ENCODE measurements at places on chromosomes 12 and 14.

DNA sequence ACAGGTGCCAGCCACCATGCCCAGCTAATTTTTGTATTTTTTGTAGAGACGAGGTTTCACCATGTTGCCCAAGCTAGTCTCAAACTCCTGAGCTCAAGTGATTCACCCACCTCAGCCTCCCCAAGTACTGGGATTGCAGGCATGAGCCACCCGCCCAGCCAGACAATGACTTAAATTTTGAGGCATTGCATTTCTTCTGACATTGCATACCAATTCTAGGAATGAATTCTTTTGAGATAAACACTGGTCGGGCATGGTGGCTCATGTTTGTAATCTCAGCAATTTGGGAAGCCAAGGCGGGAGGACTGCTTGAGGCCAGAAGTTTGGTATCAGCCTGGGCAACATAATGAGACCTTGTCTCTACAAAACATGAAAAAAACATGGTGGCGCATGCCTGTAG is 2.5 kb upstream of the CELA1 start:
- DNase-seq: no peak

GRCh38 chr14:65456247-65456646 is 43.7 kb downstream of the FUT8 start:
- no peak for DNase-seq

GRCh38 chr14:74362361-74362915 is 14.2 kb downstream of the VRTN start:
- peak; percentile 88 for DNase-seq

GRCh38 chr14:93734086-93734822 is 54.0 kb downstream of the PRIMA1 start:
- no peak for DNase-seq

- no peak for DNase-seq
Observed at GRCh38 chr14:54866588-54866987, 36.0 kb downstream of the GCH1 start.

GRCh38 chr14:65588426-65589140 is 176.1 kb downstream of the FUT8 start:
- no peak for DNase-seq

- no peak for DNase-seq
Observed at GRCh38 chr12:14910090-14910915, 24.6 kb upstream of the MGP start.

- DNase-seq: no peak
Observed at GRCh38 chr14:23547924-23548323, 3.6 kb downstream of the ZFHX2 start.

GRCh38 chr12:91542067-91542466 is 359.4 kb upstream of the DCN start:
- DNase-seq: no peak

GRCh38 chr12:26125400-26126339 is 833 bp upstream of the BHLHE41 start:
- peak; percentile 57 for DNase-seq

- no peak for DNase-seq
Observed at GRCh38 chr14:100059438-100059781, 5.8 kb upstream of the EVL start.

Data from lung (tissue), 17 donors.